Mesothelial cell of epicardium (in vitro differentiated cells): ENCODE measurements at places on chromosomes 12 and 14. TPM values are rescaled to one million over a fixed set of nuclear protein-coding genes. Genes with fewer than 3 reads are reported as not detected.

EXOC3L4 gene
- 0.18 TPM in 1 of 3 replicates, not detected in the others for total RNA-seq

SLC6A12 gene
- 0.29 TPM in 2 of 3 replicates, not detected in the other for total RNA-seq

DNA sequence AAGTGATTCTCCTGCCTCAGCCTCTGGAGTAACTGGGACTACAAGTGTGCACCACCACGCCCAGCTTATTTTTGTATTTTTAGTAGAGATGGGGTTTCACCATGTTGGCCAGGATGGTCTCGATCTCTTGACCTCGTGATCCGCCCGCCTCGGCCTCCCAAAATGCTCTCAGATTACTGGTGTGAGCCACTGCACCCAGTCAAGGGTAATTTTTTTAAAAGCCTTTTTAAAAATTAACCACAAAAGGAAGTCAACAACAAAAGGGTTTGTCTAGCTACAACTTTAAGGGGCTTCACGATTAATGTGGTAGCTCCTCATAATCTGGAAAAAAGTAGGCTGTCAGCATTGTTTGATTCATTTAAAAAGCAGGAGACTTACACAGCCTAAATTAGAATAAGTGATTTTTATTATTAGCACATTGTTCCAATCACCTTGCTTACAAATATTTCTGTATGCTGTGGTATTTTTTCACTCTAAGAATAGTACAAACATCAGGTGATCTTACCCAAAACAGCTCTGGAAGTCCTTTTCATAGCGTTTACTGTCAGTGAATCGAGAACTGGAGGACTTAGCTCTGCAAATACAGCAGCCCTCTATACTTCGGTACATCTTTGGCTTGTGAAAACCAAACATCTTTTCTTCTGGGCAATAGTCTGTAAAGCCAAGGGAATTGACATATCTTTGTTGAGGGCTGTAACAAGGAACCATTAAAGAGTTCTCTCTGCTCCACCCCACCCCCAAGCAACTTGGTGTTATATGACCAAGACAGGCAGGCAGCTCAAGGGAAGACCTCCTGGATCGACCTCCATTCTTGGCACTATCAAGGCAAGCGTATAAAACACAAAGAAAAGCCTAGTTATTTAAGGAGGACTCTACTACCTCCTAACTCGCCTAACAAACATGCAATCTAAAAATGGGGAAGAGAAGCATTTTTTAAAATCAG, 28.1 kb downstream of the SINHCAF start:
- H3K27me3 ChIP-seq, result no peaks in the 10 kb centered on the region
- peaks cover 33% of the 10 kb centered on the region for H3K36me3 ChIP-seq
- peaks cover 45% of the 10 kb centered on the region for H3K4me1 ChIP-seq
- H3K27ac ChIP-seq, result peak overlapping the region; percentile 91
- no peak overlapping the region for H3K4me3 ChIP-seq
- DNase-seq, result no peak

BCL2L2 gene
- 27.1 to 30.1 TPM (median 27.9 TPM) in 3 replicates for total RNA-seq

DNA sequence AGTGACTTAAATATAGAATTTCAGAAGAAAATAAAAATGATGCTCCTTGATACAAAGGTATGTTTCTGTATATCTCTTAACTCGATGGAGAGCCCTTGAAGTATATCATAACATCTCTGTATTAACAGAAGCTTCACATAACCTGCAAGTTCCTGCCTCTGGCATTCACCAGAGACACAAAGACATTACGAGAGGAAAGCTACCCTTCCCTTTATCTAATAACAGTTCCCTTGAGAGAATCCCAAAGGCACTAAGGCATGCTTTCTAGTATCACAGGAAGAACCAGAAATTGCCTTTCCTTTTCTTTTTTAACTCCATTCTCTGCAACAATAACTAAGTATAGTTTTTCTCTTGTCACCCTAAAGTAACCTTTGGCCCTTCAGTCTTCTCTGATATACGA, 164.5 kb downstream of the MGAT4C start:
- no peak overlapping the region for H3K27ac ChIP-seq
- H3K4me3 ChIP-seq, result no peak overlapping the region
- no peak for DNase-seq
- no peaks in the 10 kb centered on the region for H3K36me3 ChIP-seq
- H3K27me3 ChIP-seq, result no peaks in the 10 kb centered on the region
- H3K4me1 ChIP-seq, result peaks cover 6% of the 10 kb centered on the region

CLEC2D gene
- 20.7 to 21.8 TPM (median 21.7 TPM) in 3 replicates for total RNA-seq

DNA sequence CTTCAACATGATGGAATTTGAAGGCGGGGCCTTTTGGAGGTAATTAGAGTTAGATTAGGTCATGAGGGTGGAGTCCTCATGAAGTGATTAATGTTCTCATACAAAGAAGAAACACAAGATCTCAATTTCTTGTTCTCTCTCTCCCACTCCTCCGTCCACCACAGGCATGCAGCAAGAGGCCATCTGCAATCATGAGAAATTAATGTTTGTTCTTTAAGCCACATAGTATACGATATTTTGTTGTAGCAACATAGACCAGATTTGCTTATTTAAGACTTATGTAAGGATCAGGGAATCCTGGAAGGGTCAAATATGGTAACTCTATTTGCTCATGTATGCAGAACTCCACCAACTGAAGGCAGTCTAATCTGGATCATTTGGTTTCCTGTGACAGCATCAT, 429.0 kb downstream of the LRIG3 start:
- H3K27me3 ChIP-seq, result no peaks in the 10 kb centered on the region
- peaks cover 59% of the 10 kb centered on the region for H3K4me1 ChIP-seq
- no peak overlapping the region for H3K4me3 ChIP-seq
- no peak for DNase-seq
- peak overlapping the region; percentile 71 for H3K27ac ChIP-seq

GRCh38 chr14:58639842-58640484, 2.2 kb downstream of the DACT1 start:
- DNase-seq, result no peak
- peak overlapping the region; percentile 87 for H3K4me3 ChIP-seq
- peak overlapping the region; percentile 91 for H3K27ac ChIP-seq
- H3K36me3 ChIP-seq, result peaks cover 25% of the 10 kb centered on the region

GRCh38 chr12:117387832-117388231, 26.4 kb upstream of the NOS1 start:
- no peaks in the 10 kb centered on the region for H3K36me3 ChIP-seq
- DNase-seq, result no peak
- no peaks in the 10 kb centered on the region for H3K4me1 ChIP-seq

BIN2 gene
- total RNA-seq, result 0.18 TPM in 1 of 3 replicates, not detected in the others

GRCh38 chr12:20474443-20474842, 106.1 kb downstream of the PDE3A start:
- peaks cover 5% of the 10 kb centered on the region for H3K36me3 ChIP-seq
- peaks cover 5% of the 10 kb centered on the region for H3K4me1 ChIP-seq
- no peak for DNase-seq
- H3K4me3 ChIP-seq, result no peak overlapping the region

DNA sequence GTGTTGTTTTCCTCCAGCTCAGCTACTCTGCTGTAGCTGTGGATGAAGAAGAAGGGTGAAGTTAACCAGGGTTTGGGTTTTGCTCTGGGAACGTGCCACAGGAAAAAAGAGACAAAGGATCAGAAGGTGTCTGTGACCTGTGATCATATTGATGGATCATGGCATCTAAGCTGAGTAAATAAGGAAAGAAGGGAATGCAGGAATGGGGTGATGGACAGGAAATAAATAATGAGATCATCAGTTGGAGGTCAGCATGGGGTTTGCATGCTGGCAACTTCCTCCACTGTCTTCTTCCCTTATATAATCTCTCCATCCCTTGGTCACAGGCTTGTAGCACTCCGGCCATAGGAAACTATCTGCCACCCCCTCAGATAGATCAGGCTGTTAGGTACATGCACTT, 430.3 kb upstream of the PDE3A start:
- H3K4me3 ChIP-seq, result no peak overlapping the region
- no peaks in the 10 kb centered on the region for H3K27me3 ChIP-seq
- H3K4me1 ChIP-seq, result no peaks in the 10 kb centered on the region
- no peaks in the 10 kb centered on the region for H3K36me3 ChIP-seq
- DNase-seq, result no peak
- H3K27ac ChIP-seq, result no peak overlapping the region

GRCh38 chr14:81200054-81200453, 20.7 kb downstream of the GTF2A1 start:
- no peaks in the 10 kb centered on the region for H3K4me1 ChIP-seq
- no peak for DNase-seq
- H3K4me3 ChIP-seq, result no peak overlapping the region
- H3K36me3 ChIP-seq, result peaks cover 36% of the 10 kb centered on the region
- H3K27me3 ChIP-seq, result no peaks in the 10 kb centered on the region

FAM161B gene
- 4.3 to 5.3 TPM (median 4.9 TPM) in 3 replicates for total RNA-seq

AKAP5 gene
- total RNA-seq, result 2.0 to 2.1 TPM (median 2.1 TPM) in 3 replicates

DNA sequence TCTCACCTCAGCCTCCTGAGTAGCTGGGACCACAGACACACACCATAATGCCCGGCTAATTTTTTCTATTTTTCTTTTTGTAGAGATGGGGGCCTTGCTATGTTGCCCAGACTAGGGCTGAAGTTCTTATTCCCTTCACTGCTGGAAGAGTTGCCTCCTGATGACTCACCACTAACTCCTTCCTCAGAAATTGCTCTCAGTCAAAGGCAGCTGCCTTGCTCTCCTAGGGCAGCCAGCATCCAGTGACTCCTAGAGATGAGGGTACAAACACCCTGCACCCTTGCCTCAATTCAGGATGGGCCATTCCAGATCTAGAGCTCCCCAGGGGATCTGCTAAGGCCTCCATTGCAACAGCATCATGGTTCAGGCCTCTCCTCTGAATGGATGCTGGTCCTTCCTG, 54.0 kb upstream of the RASSF8 start:
- H3K27ac ChIP-seq, result no peak overlapping the region
- no peak overlapping the region for H3K4me3 ChIP-seq
- H3K36me3 ChIP-seq, result no peaks in the 10 kb centered on the region

- H3K27ac ChIP-seq, result no peak overlapping the region
- DNase-seq, result no peak
- H3K4me3 ChIP-seq, result no peak overlapping the region
- H3K27me3 ChIP-seq, result no peaks in the 10 kb centered on the region
- peaks cover 1% of the 10 kb centered on the region for H3K36me3 ChIP-seq
- peaks cover 5% of the 10 kb centered on the region for H3K4me1 ChIP-seq
Measured at GRCh38 chr12:2854669-2855453, 2.0 kb downstream of the TEX52 start.

- H3K27ac ChIP-seq, result no peak overlapping the region
- no peaks in the 10 kb centered on the region for H3K36me3 ChIP-seq
- H3K27me3 ChIP-seq, result peaks cover 86% of the 10 kb centered on the region
- H3K4me1 ChIP-seq, result peaks cover 2% of the 10 kb centered on the region
- no peak for DNase-seq
Measured at GRCh38 chr14:59631237-59631636, 54.6 kb upstream of the CCDC175 start.

ZNF891 gene
- 5.6 to 6.2 TPM (median 5.8 TPM) in 3 replicates for total RNA-seq

GRCh38 chr12:7884689-7885088, 12.0 kb upstream of the SLC2A14 start:
- no peaks in the 10 kb centered on the region for H3K36me3 ChIP-seq
- H3K27ac ChIP-seq, result no peak overlapping the region
- DNase-seq, result no peak
- H3K27me3 ChIP-seq, result no peaks in the 10 kb centered on the region

OAS2 gene
- 0.22 to 0.43 TPM (median 0.36 TPM) in 3 replicates for total RNA-seq

CFAP251 gene
- 6.6 to 6.9 TPM (median 6.6 TPM) in 3 replicates for total RNA-seq

- H3K36me3 ChIP-seq, result no peaks in the 10 kb centered on the region
- no peak for DNase-seq
- no peaks in the 10 kb centered on the region for H3K27me3 ChIP-seq
- H3K27ac ChIP-seq, result no peak overlapping the region
Measured at GRCh38 chr14:65751510-65751909, 339.0 kb downstream of the FUT8 start.

IQSEC3 gene
- 7.4 to 8.8 TPM (median 8.5 TPM) in 3 replicates for total RNA-seq

DNA sequence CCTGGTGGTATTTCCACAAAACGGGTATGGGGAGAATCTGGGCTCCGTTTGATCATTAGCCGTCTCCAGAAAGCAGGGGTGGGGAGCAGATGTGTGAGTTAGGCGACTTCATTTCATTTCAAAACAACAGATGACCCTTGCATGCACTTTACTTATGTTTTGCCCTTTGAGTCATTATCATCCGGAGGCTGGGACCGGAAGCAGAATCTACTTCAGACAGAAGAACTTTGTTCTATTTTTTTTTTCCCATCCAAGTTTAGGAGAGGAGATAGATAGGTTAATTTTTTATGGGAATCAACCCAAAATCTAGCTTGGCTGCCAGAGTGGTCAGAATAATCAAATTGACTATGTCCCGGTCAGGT, 31.3 kb upstream of the CMAS start:
- H3K27me3 ChIP-seq, result peaks cover 2% of the 10 kb centered on the region
- H3K4me1 ChIP-seq, result no peaks in the 10 kb centered on the region
- H3K27ac ChIP-seq, result no peak overlapping the region
- no peaks in the 10 kb centered on the region for H3K36me3 ChIP-seq

- no peak for DNase-seq
- no peak overlapping the region for H3K4me3 ChIP-seq
- H3K27me3 ChIP-seq, result no peaks in the 10 kb centered on the region
- H3K27ac ChIP-seq, result no peak overlapping the region
- peaks cover 27% of the 10 kb centered on the region for H3K4me1 ChIP-seq
Measured at GRCh38 chr12:66851134-66851533, 172.3 kb upstream of the GRIP1 start.

DNA sequence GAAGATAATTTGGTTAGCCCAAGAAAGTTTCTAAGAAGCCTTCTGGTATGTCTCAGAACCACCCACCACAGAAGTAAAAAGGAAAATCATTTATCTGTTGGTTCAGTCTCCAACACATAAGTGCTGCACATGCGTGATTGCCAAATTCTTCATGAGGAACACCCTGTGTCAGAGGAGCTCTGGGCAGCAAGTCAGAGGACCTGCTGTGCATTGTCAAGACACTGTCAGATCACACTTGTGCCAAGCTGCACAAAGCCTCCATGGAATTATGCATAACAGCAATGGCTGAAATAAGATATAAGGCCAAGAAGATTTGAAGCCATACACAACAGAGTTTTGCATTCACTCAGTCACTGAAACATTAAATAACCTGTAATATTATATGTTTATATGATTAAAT, 1304.7 kb upstream of the FLRT2 start:
- peaks cover 8% of the 10 kb centered on the region for H3K4me1 ChIP-seq
- no peak for DNase-seq
- no peak overlapping the region for H3K4me3 ChIP-seq
- no peaks in the 10 kb centered on the region for H3K36me3 ChIP-seq
- no peak overlapping the region for H3K27ac ChIP-seq

GRCh38 chr12:117202556-117202955, 12.3 kb upstream of the FBXO21 start:
- H3K27ac ChIP-seq, result no peak overlapping the region
- no peak for DNase-seq
- no peaks in the 10 kb centered on the region for H3K36me3 ChIP-seq
- H3K27me3 ChIP-seq, result peaks cover 34% of the 10 kb centered on the region
- H3K4me1 ChIP-seq, result no peaks in the 10 kb centered on the region

GRCh38 chr12:96701856-96702255, 205.2 kb upstream of the NEDD1 start:
- H3K4me3 ChIP-seq, result no peak overlapping the region
- no peaks in the 10 kb centered on the region for H3K4me1 ChIP-seq
- H3K27me3 ChIP-seq, result peaks cover 20% of the 10 kb centered on the region
- no peak overlapping the region for H3K27ac ChIP-seq
- no peaks in the 10 kb centered on the region for H3K36me3 ChIP-seq

- no peaks in the 10 kb centered on the region for H3K36me3 ChIP-seq
- no peak overlapping the region for H3K27ac ChIP-seq
- H3K27me3 ChIP-seq, result no peaks in the 10 kb centered on the region
- no peak for DNase-seq
- no peak overlapping the region for H3K4me3 ChIP-seq
- H3K4me1 ChIP-seq, result peaks cover 10% of the 10 kb centered on the region
Measured at GRCh38 chr14:86782092-86782580, 1210.8 kb downstream of the GALC start.

KERA gene
- total RNA-seq, result 0.09 TPM in 1 of 3 replicates, not detected in the others

- peaks cover 88% of the 10 kb centered on the region for H3K27me3 ChIP-seq
- no peak for DNase-seq
- H3K4me1 ChIP-seq, result peaks cover 2% of the 10 kb centered on the region
- H3K36me3 ChIP-seq, result no peaks in the 10 kb centered on the region
Measured at GRCh38 chr14:95870772-95871171, 5.9 kb upstream of the TUNAR start.

DLGAP5 gene
- total RNA-seq, result 20.3 to 24.5 TPM (median 23.0 TPM) in 3 replicates

EIF2S3B gene
- 1.7 to 2.3 TPM (median 2.3 TPM) in 3 replicates for total RNA-seq
